T-helper 1 cell (primary cell): ENCODE measurements at places on chromosomes 11 and 22.

GRCh38 chr11:16572945-16573344 is 165.5 kb upstream of the C11orf58 start:
- DNase-seq = no peak

DNA sequence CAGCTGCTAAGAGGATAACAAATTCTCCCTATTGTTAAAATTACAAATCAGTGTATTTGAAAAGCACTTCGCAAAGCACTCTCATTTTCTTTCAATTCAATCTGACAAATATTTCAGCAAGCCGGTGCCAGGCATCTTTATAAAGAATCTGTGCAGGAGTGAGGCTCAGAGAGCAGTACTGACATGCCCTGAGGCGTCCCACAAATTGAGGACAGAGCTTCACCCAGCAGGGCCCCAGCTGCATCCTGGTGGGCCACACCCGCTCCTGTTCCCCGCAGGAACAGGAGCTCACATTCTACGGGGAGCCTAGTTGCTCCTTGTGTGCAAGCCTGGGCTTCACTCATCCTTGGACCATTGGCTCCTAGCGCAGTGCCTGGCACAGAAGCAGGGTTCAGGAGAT is 60.9 kb upstream of the EIF3D start:
- no peak for DNase-seq

- peak; percentile 67 for DNase-seq
These were observed 2.3 kb downstream of the CASTOR1 start for GRCh38 chr22:30286813-30287647.

DNA sequence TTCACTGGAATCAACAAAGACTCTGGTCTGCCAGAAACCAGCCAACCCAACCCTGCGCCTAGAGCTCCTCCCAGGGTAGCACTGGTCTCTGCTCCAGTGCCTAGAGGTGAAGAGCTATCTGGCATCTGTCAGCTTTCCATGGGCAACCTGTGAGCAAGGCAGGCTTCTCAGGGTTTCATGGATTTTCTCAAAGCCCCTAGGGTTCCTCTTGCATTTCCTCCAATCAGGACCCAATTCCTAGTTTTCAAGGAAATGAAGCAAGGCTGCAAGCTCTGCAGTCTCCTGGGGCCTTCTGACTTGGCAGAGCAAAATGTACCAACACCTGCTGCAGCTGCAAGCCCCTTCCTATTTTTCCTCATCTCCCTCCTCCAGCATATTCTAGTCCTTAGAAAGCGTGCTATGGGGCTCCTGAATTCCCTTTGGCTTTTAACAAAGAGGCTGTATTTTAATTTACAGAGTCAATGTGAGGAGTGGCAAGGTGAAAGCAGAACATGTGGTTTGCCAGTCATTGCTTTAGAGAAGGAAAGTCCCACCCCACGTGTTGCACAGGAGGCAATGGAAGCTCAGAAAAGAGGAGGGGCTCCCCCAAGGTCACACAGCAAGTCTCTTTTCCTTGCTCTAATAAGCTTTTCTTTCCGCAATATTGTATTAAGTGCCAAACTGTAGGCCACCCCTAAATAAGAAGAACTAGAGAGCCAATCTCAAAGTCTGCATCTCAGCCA is 33.0 kb upstream of the RIC3 start:
- DNase-seq = no peak

- no peak for DNase-seq
These were observed 8.0 kb upstream of the SERPIND1 start for GRCh38 chr22:20765938-20766337.

DNA sequence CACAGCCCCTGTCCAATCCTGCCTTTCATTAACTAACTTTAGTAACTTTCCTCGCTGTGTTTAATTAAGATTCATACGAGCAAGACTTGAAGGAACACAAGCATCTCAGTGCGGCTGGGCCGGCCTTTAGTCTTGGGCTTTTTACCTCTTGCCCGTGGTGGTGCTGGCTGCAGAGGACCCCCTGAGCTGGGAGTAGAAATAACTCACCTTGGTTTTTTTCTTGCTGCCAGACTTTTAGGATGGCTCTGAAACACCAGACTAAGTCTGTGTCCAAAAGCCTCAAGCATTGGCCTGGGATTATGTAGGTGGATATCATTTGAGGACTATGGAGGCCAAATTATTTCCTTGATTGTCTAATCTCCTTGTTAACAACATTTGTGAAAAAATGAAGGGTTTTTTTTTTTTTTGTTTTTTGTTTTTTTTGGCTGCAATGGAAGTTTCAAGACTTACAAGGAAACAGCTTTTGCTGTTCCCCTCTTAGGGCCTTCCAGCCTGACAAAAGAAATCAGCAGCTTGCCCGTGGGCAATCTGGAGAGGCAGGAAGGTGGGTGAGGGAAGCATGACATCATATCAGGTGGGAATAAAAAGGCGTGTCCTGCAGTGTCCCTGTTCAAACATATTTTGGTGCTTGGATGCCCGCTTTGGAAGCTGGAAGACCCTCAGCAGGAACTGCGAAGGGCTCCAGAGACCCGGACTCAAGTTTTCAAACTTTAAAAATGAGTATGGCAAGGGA is 44.0 kb downstream of the SMIM38 start:
- no peak for DNase-seq

DNA sequence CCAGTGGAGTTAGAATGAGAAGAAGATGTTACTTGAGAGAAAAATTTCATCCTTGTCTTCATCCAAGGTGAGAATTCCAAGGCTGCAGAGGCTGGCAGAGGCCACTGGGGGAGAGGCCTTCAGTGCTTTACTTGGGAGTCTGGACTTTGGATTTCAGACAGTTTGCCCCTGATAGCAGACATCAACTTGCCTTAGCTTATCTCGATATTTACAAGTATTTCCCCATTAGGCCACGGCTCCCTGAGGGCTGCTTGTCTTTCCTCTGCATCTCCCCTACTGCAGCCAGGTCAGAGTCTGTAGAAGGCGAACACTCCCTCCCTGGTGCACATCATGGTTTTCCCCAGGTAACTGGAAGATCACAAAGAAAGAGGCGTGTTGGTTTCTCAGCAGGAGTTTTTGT is 29.9 kb upstream of the BSX start:
- no peak for DNase-seq

DNA sequence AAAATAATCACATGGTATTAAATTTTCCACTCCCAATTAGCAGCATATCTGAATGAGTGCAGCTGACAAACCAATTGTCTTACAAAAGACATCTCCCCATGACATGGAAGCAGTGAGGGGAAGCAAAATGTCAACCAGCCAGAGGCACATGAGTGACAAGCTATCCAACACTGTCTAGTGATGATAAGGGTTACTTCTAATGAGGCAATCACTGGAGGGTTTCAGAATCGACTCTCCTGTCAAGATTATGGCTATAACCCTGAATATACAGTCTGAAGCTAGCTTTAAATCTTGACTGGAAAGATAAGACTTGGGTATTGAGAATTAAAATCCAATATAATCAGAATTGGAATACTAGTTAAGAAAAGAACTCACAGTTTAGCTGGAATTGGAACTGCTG is 50.3 kb downstream of the AMBRA1 start:
- DNase-seq = no peak

DNA sequence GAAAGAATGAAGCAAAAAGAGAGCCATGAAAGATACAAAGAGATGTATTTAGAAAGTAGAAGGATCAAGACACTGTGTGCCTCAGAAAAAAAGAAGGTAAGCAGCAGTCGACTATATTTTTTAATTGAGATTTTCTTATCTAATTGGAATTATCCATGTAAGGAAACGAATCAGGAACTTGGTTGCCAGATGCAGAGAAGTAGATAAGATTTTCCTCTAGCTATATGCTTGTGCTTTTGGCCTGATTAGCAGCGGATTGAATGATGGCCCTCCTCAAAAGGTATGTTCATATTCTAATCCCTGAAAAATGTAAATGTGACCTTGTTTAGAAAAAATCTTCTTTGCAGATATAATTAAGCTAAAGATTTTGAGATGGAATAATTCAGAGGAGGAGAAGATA is 43.9 kb upstream of the CARD18 start:
- DNase-seq = no peak

DNA sequence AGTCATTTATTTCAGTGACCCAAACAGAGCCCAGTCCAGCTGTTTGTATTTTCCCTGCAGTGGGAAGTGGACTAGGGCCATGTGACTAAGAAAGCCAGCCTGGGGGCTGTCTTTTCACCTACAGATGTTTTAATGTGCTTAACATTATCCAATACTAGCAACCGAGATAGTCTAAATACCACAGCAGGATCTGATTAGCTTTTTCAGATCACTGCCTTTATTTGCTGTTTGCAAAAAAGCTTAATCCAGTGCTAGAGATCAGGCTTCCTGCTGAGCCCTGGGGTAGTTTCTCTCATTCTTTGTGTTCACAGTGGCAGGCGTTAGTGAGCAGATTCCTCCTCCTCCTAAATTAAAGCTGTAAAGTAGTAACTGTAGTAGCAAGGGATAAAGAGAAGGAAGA is 35.0 kb downstream of the ZC3H12C start:
- no peak for DNase-seq

DNA sequence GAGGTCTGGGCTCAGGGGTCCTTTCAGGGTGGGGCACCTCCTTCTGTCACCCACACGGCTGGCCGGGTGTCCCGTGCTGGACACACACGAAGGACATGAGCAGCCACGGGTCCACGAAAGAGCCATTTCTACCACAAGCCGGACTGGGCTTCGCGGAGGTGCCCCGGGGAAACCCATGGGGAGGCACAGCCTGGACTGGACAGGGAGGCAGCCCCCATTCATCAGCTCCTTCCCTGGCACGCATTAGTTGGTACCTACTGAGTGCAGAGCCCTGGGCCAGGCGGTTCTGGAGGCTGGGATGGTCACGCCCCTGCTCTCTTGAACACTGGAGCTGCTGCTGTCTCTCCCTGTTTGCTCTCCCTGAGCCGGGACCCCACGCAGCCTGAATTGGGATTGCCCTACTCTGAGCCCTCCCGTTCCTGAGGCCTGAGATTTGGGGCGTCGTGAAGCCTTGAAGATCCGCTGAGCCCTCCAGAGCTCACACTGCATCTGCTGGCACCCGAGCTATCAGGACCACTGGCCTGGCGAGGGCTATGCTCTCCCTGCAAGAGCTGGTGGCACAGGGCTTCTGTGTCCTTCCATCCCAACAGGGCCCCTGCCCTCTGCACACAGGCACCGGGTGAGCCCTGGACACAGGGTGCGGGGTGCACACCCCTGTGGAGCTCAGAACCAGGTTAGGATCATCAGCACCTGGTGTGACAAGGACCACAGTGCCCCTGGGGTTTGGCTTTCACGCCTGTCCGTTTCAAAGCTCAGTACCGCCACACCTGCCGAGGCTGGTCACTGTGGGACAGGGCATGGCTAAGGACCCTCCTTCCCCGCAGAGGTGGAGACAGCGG is 84.6 kb downstream of the MYEOV start:
- DNase-seq = no peak
